ENCODE measurements at places on chromosomes 6 and 20. TPM values are rescaled to one million over a fixed set of nuclear protein-coding genes. Genes with fewer than 3 reads are reported as not detected.

GRCh38 chr6:136117081-136117480, 133.0 kb downstream of the MTFR2 start:
- no peak for DNase-seq

DNA sequence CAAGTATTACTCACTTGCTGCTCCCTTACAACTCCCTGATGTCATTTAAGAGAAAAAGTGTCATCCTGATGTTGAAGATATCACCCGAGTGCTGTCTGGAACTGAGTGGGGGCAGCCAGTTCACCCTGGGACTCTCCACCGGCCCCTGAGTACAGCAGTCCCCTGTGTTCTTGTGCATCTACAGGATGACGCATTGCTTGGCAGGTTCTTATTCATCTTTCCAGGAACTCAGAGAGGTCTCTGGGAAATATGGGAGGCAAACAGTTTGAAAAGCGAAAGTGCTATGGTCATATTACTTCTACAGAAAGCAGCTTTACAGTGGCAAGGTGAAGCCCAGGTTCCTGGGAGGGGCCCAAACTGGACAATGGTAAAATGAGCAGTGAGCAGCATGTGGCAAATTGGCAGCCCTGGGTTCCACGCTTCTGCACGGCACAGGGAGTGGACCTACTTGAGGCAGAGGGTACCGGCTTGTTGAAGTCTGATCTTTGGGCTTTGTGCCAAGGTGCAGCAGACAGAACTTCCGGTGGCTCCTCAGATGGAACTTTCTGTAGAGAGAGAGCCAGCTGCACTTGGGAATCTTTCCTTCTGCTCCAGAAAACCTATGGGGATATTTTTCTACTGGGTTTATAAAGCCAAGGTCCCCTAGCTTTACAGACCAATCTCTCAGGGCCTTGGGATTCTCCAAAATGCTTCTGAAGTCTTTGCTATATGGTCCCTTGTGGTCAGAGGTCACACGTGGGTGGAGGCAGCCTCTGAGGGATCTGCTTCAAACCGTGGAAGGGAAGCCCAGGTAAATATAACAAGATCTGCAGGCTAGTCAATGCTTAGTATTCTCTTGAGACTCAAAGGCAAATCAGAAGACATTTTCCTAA, 128.3 kb downstream of the MAP3K7 start:
- DNase-seq: no peak

GRCh38 chr20:45751721-45752120, 29.6 kb downstream of the SPINT4 start:
- no peak for DNase-seq

- DNase-seq: no peak
Measured at GRCh38 chr6:13667655-13668054, 44.0 kb downstream of the RANBP9 start.

DNA sequence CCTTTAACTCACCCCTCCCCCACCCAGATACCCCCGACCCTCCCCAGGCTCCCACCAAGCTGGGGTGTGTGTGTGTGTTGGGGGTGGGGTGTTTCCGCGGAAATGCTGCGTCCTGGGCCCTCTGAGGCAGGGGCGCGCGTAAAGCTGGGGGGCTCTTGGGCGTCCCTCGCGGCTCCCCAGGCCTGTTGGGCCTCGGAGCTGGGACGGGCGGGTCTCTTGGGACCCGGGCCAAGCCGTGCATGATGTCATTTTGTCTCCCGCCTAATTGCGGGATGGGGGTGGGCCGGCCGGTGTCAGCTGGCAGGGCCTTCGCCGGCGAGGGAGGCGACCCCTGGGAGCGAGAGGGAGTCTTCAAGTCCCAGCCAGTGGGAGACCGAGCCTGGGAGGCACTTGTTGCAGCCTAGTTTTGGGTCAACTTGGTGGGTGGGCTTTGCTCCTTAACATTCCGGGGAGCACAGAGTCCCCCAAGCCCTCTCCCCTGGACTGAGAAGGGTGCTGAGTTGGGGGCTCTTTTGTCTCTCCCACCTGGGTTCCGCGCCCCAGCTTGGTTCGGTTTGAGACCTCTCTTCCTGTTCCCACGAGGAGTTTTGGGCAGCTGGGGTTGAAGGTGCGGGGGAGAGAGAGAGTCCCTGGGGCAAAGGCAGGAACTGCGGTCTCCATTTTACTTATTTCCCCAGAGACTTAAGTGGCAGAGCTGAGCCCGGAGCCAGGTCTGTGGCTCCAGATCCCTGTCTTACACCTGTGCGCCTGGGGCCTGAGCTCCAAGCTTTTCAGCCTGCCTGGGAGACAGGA, 623 bp downstream of the MYBL2 start:
- no peak for DNase-seq

MUC21 gene
- total RNA-seq: not detected

HSPA1B gene
- total RNA-seq: 87.0 TPM

TNNC2 gene
- not detected for total RNA-seq

Data from body of pancreas (tissue), 4 donors.